ENCODE measurements at places on chromosomes 12 and 14. TPM values are rescaled to one million over a fixed set of nuclear protein-coding genes. Genes with fewer than 3 reads are reported as not detected.

The LRRC23 gene
- 12.8 TPM for total RNA-seq

The TMEM119 gene
- 1.1 TPM for total RNA-seq

The MYO1H gene
- 0.09 TPM for total RNA-seq

The ANO6 gene
- 22.8 TPM for total RNA-seq

The CMA1 gene
- not detected for total RNA-seq

The CNTN1 gene
- 350 TPM for total RNA-seq

The PLEKHG3 gene
- total RNA-seq: 5.9 TPM

The IQSEC3 gene
- 7.7 TPM for total RNA-seq

The NEK9 gene
- 55.7 TPM for total RNA-seq

Data from cerebellum (tissue), 4 donors.